ENCODE measurements at places on chromosomes 11 and 22.

GRCh38 chr11:120883404-120884080 is 140.4 kb upstream of the TBCEL start:
- DNase-seq: peak; percentile 33

- DNase-seq: no peak
These were observed 24.4 kb upstream of the RFPL3 start for GRCh38 chr22:32333141-32333768.

DNA sequence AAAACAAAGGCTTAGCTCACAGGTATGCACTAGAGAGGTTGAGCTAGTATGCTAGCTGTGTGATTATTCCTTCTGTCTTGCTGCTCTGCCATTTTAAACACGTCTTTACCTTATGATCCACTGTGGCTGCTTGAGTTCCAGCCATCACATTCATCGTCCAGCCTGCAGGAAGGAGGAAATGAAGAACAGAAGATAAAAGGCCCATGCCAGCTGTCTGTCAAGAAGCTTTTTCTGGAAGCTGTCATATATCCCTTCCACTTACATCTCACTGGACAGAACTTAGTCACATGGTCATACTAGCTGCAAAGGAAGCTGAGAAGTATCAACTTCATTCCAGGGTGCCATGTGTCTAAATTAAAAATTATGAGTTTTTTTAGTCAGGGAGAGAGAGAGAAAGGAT is 9.5 kb downstream of the PRDX5 start:
- no peak for DNase-seq

- no peak for DNase-seq
These were observed 7.0 kb upstream of the CASP12 start for GRCh38 chr11:104905271-104905670.

- peak; percentile 7 for DNase-seq
These were observed 1060.7 kb downstream of the FAM181B start for GRCh38 chr11:81673001-81673400.

- DNase-seq: no peak
These were observed 2.6 kb upstream of the P2RY6 start for GRCh38 chr11:73269459-73270015.

GRCh38 chr11:48210052-48210451 is 6.6 kb upstream of the OR4B1 start:
- DNase-seq: no peak

DNA sequence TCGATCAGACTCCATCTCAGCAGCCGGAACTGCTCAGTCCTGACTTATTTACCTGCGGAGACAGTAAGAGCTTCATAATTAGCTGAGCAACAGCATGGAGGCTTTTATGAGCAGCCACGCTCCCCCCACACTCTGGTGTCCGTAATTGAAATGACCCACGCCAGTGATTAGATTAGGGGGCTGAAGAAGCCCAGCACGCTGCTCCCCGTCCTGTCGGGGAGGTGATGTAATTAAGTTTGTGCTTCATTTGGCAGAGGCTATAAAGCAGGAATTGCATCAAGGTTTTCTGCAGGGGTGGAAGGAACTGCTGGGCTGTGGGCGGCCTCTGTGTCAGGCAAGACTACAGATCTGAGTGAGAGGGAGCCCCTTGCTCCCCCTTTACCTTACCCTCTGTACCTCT is 22.8 kb upstream of the HTR3A start:
- DNase-seq: no peak

- no peak for DNase-seq
These were observed 66.6 kb downstream of the ENDOD1 start for GRCh38 chr11:95156133-95156721.

DNA sequence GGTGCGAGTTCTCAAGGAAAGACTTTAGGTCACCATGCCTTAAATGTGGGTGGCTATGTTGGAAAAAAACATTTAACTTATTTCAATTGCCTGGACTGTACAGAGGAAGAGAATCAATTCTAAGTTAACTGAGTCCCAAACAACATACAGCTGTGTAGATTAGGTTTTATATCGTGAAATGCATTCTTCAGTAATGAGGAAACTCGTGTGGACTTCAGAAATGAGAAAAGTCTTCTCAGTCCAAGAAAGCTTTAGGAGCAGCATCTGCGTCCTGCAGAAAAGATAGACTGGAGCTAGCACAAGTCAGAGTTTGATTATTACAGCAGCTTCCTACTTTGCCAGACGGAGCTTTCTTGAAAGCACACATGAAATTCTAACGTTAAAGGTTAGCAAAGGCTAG is 673.0 kb downstream of the OPCML start:
- no peak for DNase-seq

DNA sequence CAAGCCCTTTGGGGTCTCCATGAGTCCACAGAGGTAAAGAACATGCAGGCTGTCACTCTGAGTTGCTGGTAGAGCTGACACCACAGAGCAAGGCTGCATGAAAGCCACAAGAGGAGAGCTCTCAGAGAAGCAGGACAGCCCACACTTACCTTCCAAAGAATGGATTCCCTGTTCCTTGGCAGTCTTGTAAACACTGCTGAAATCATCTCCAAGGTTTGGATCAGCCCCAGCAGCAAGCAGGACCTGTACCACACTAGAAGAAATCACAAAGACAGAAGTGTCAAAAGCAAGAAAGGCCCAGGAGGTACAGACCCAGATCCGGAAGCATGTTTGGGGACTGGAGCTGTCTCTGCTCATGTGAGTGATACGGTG is 54.2 kb downstream of the CLPB start:
- no peak for DNase-seq

- no peak for DNase-seq
These were observed 61.2 kb upstream of the BLID start for GRCh38 chr11:122177238-122177637.

DNA sequence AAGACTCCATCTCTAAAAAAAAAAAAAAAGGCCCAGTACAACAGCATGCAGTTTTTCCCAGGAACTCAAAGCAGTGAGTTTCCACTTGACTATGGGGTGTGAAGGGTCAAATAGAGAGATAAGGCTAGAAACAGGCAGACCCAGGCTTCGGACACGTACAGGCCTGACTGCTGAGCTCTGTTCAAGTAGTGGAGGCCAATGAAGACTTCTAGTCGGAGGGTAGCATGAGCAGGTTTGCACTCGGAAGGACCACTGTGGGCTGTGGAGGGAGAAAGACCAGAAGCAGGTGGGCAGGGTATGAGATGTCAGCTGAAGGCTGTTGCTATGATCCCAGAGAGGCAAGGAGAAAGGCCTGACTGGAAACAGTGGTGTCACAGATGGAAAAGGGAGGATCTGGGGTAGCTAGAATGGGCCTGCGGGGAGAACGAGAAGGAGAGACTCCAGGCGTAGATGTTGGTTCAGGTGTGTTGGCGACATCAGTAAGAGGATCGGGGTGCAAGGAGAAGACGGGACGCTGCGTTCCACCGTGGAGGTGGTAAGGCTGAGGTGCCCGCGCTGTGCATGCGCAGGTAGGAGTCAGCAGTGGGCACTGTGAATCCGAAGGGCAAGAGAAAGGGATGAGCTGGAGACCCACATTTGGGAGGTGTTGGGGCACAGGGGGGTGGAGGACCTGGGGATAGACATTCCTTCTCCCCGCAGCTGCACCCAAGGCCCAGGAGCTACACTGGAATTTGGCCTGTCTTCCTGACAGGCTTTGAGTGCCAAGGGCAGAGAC is 49.4 kb upstream of the RAB1B start:
- DNase-seq: no peak

- no peak for DNase-seq
These were observed 13.1 kb downstream of the PACS1 start for GRCh38 chr11:66082946-66083698.

DNA sequence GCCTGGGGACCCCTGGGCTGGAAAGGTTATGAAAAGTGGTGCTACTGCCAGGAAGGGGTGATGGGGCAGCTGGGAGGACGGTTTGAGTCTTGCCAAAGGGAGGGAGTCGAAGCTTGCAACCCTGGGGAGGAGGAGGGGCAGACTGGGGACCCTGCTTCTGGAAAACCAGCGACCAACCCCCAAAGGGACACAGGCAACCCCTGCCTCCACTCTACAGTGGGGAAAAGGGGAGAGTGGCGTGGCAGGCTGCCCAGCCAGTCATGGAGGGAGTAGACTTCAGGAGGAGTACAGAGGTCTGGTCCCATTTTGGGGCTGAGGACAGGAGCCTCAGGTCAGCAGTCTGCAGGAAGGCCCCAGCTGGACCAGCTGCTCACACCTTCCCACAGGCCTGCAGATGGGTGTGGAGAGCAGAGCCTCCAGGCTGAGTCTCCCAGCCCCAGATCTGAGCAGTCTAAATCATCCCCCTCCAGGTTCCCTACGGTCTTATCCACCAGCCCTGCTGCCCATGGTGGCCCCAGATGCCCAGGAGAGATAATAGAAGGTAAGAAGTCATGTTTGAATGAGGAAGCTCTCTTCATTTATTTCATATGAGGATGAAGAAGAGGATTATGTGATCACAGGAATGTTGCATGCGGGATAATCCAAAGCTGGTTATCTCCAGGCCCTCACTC is 3.3 kb downstream of the DDT start:
- no peak for DNase-seq

- no peak for DNase-seq
These were observed 2.6 kb downstream of the SPDYC start for GRCh38 chr11:65172600-65172999.

- peak; percentile 89 for DNase-seq
These were observed 465 bp downstream of the SUN2 start for GRCh38 chr22:38755155-38755910.

DNA sequence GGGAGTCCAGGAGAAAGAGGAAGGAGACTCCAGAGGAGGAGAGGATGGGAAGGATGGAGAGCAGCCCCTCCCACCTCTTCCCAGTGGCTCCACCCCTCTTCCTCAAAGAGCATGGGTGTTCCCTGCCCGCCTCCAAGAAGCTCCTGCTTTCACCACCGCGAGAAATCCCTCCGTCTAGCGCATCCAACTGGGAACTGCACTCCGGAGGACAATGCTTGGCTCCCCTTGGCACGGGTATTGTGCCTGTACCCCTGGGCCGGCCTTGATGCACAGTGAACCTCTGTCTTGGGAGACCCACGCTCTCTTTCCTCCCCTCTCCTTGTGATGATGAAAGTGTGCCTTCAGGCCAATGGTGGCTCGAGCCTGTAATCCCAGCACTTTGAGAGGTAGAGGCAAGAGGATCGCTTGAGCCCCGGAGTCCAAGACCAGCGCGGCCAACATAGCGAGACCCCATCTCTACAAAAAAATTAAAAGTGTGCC is 14.9 kb upstream of the ADA2 start:
- DNase-seq: no peak

- no peak for DNase-seq
These were observed 65.0 kb downstream of the BUD13 start for GRCh38 chr11:116707746-116708145.

GRCh38 chr11:73366265-73366610 is 10.0 kb upstream of the RELT start:
- DNase-seq: no peak

DNA sequence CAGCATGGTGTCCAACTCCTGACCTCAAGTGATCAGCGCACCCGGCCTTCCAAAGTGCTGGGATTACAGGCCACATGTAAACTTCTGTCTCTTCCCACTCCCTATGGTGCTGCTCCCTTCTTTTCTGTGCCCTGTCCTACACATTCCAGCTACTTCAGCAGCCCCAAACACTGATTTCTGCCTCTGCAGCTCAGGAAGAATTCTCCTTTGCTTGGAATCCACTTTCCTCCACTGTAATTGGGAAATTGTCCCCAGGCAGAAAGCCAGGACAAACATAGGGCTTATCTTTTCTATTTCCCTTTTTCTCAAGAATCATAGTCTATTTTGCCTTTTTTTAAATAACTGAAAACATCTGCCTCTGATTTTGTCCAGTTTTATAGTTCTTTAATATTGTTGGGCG is 21.3 kb upstream of the DRG1 start:
- DNase-seq: no peak

DNA sequence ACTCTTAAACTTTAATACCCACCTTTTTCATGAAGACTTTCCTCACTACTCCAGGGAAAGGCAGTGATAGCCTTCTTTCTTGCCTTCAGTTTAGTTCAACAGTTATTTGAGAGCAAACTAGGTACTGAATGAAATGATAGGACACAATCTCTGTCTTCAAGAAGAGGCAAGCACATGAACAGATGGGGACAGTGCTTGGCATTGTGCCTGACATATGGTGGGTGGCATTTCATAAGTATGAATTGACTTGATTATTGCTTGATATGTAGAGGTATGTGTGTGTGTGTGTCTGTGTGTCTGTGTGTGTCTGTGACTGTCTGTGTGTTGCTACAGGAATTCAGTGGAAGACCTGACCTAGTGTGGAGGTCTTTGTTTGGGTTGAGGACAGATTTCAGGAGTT is 504.1 kb downstream of the NELL1 start:
- no peak for DNase-seq

DNA sequence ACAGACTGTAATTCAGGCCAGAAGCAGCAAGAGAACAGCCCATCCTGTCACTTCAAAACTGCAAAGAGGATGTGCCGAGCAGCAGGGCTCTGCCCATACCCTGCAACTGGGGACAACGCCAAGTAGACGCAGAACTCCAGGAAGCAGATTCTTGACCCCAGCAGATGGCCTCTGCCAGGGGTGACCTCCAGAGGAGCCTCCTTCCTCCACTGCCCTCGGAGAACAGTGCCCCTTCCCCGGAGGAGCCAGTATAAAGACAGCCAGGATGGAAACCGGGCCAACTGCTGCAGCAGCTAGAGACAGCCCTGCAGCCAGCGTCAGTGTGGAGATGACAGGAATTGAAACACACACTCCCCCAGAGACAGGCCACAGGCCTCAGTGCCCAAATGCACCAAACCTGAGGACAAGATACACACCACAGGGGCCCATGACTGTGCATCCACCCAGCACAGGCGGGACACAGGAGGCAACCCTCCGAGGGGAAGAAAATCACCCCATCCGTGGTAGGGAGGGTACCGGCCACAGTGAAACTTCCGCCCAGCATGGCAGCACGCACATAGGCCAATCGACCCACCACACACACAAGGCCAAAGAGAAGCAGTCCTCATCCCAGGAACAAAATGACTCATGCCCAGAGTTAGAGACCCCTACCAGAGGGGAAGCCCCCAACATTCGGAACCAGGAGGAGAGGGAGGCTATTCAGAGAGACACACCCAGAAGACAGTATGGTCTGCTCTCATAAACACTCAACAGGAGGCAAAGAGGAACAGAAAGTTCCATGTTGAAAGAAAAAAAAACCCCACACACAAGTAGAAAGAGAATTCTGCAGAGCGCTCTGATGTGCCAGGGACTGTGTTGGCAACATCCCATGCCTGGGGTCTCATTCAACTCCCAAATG is 5.6 kb downstream of the AHNAK start:
- no peak for DNase-seq

GRCh38 chr11:28476049-28476448 is 367.9 kb downstream of the METTL15 start:
- no peak for DNase-seq

GRCh38 chr11:131827430-131827829 is 457.0 kb downstream of the NTM start:
- DNase-seq: no peak

- no peak for DNase-seq
These were observed 7.1 kb upstream of the HMGXB4 start for GRCh38 chr22:35250156-35250555.

DNA sequence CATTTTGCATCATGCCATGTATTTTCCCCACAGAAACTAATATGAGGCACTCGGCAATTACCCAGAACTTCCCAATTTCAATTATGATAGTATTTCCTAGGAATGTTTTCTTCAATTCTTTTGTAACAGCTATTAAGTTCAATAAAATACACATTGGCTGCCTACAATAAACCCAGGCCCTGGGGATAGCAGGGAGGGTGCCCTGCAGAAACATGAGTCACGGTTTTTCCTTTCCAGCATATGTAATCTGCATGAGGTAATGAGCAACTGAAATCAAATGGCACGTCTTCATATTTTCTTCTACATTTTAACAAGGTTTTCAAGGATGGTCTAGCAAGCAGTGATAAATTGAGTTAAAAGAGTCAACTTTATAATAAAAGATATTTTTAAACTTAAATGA is 32.0 kb downstream of the GUCY1A2 start:
- no peak for DNase-seq
